Stimulated activated CD8-positive, alpha-beta memory T cell treated with anti-CD3 and anti-CD28 coated beads, Interleukin-4, amount 100 ng/mL, for 1 hour (primary cell): ENCODE measurements at places on chromosomes 4 and X.

DNA sequence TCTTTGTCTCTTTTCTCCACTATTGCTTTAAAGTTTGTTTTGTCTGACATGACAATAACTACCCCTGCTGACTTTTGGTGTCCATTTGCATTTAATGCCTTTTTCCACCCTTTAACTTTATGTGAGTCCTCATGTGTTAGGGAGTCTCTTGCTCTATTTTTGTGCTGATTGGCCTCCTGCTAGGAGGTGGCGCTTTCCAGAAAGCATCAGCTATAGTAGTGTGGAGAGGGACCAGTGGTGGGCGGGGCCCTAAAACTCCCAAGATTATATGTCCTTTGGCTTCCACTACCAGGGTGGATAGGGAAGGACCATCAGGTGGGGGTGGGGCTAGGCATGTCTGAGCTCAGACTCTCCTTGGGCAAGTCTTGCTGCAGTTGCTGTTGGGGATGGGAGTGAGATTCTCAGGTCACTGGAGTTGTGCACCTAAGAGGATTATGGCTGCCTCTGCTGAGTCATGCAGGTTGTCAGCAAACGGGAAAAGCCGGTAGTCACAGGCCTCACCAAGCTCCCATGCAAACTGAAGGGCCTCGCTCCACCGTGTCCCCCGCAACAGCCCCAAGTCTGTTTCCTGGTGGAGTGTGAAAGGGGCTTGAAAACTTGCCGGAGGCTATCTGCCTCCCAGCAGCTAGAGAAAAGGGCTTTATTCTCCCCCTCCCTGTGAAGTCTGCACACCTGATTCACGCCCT, 156.3 kb downstream of the CPEB2 start:
- DNase-seq = no peak

DNA sequence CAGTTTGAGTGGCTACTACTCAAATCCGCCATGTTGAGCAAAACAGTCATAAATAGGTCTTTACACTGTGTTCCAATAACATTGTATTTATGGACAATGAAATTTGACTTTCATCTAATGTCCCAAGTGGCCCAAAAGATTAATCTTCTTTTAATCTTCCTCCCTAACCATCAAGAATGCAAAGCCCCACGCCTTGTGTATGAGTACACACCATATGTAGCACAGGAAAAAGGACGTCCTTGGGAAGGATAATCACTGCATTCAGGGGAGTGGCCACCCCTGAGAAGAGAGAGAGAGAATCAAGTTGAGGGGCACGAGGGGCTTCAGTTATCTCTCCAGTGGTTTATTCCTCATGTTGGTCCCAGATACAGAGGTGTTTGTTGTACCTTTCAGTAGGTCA, 33.1 kb downstream of the RBM47 start:
- no peak for DNase-seq

DNA sequence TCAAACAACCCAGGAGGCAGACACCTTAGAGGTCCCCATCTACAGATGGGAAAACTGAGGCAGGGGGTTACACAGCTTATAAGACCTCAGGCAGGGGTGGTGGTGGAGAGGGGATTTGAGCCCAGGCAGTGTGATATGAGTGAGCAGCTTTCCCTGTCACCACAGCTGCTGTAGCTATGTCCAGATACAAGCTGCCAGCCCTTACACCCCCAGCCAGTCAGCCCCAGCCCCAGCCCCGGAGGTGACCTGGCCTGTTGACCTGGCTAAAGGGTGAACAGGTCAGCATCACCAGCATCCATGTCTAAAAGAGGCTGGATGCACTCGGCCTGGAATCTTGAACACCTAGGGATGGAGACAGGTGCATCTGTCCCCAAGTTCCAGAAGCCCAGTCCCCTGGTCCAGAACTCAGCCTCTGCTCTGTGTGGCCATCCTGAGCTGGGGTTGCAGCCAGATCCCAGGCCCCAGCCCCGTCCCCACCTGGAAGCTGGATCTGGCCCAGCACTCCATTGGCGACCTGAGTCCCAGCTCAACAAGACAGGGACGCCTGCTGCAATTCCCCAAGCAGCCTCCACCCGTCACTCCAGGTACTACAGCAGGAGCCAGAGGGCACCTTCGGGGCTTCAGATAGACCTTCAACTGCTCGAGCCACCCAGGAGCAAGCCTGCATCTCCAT, 89.5 kb downstream of the JAKMIP1 start:
- no peak for DNase-seq

GRCh38 chr4:124279741-124280140, 432.8 kb downstream of the ANKRD50 start:
- no peak for DNase-seq
